ENCODE measurements at places on chromosomes 16 and 17.

- no peak for DNase-seq
Measured at GRCh38 chr17:15039366-15039765, 225.8 kb downstream of the PMP22 start.

DNA sequence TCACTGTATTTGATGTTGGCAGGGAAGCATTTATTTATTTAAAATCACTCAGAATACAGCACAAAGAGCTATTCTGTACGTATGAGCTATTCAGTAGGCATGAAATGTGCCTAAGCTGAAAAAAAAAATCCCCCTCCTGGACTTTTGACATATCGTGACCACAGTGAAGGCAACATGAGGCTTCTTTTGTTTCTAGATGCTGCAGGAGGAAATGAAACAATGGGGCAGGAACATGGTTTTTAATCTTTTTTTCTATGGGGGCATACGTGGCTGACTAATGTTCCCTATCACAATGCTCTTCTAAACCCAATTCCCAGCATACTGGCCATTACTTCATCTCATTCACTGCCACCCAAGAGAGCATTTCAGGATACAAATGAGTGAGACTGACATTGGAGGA, 191.0 kb upstream of the PMFBP1 start:
- DNase-seq, result no peak

DNA sequence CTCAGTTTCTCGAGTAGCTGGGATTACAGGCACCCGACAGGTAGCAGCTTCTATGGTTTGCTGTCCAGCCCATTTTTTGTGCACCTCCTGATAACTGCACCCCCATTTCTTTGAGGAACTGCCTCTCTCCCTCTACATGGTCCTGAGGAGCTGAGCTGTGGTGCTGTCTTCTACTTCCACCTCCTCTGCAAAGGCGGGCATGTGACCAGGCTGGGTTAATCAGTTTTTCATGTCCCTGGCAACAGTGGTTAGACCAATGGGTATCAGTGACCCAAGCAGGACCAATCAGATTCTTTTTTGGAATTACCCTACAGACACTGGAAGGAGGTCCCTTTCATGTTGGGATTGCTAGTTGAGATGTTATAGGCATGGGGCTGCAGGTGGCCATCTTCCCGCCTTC, 41.3 kb downstream of the TBX21 start:
- no peak for DNase-seq

- no peak for DNase-seq
Measured at GRCh38 chr17:78128551-78129350, at the start of gene TMC6. Gene TMC6 (minus strand): TSS chr17:78128755. CDS start chr17:78126832, 1,923 bp downstream.

- no peak for DNase-seq
Measured at GRCh38 chr17:27778183-27778582, 22.1 kb downstream of the NOS2 start.

- DNase-seq, result no peak
Measured at GRCh38 chr16:69277413-69277812, 33.7 kb upstream of the VPS4A start.
